Suppressor macrophage treated with lipopolysaccharide for 4 hours (primary cell): ENCODE measurements at places on chromosomes 12 and 14.
A peak's percentile ranks its signal among the peaks of the same experiment; 100 is the strongest.

DNA sequence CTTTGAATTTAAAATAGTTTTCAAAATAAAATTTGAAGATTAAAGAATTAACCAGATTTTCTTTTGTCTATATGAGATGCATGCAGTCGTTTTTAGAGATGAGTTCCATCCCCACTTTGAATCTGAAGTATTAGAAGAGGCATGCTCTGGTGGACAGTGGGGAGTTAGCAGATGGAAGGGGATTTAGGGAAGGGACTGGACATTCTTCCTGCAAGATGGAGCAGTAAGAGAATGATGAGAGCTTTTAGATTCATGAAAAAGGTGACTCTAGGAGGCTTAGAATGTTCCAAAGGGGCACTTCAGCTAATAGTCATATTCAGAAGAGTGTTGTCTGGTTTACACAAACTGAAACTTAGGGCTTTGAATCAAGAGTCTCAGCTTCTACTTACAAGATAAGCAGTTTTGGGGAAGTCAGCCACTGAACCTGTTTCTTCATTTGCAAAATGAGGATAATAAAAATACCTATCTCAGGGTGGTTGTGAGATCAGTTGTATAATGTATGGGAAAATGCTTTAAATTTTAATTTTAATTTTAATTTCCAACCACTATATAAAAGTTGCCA lies 3.7 kb downstream of the ZBTB1 start:
- no peak for DNase-seq

- DNase-seq, result no peak
Observed at GRCh38 chr12:132147423-132148367, 3.4 kb downstream of the NOC4L start.

GRCh38 chr12:120534203-120534702 lies at the start of gene RNF10:
RNF10 (plus strand) TSS chr12:120534356; CDS start chr12:120534812, 456 bp downstream.
- peak; percentile 93 for DNase-seq

GRCh38 chr12:105658389-105658788 lies 327.9 kb downstream of the C12orf75 start:
- no peak for DNase-seq

DNA sequence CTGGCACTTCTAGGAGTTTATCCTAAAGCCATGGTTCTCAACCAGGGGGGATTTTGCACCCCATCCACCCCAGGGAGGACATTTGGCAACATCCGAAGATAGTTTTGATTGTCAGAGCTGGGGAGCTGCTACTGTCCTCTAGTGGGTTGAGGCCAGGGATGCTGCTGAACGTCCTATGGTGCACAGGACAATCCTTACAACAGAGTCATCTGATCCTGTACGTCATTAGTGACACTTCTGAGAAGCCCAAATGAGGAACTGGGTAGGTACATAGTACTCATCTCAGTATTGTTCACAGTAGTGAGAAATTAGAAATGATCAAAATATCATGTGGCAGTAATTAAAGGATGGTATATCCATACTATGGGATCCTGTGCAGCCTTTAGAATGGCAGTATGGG lies 185.1 kb downstream of the CHST11 start:
- peak; percentile 94 for DNase-seq

DNA sequence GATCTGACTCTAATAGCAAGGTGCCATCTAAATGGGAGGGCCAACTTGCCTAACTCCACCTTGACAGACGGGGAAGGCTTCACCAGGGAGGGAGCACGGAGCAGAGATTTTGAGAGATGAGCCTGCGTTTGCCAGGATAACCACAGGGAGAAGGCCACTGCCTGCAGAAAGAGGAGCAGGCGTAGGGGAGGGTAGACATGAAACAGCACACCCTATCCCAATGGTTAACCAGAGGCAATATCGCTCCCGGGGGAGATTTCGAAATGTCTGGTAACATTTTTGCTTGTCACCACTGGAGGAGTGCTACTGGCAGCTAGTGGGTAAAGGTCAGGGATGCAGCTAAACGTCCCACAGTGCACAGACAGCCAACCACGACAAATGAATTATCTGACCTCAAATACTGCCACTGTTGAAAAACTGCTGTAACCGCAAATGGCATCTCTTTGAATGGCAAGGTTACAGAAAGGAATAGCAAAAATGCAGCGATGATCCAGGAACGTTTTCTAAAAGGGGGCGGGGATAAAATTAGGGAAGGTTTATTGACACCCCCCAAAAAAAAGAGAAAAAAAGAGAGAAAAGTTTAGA lies 126.0 kb upstream of the ATF7IP start:
- DNase-seq, result peak; percentile 81

- DNase-seq, result no peak
Observed at GRCh38 chr12:46401662-46402061, 29.1 kb upstream of the SLC38A2 start.

DNA sequence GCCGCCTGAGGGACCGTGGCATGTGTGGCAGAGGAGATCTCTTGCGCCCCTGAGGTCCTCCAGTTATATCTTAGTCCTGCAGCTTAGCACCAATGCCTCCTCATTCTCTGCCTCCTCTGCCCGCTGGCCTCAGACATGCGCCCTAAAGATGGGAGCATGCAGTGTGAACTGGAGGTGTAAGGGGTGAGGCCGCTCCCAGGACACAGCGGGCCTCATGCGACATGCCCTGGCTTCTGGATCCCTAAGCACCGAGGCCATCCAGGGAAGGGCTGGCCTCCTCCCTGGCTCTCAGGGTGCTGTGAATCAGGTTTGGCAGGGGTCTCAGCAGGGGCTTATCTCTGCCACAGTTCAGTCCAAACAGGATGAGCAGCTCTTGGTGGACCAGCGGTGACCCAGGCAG lies 86.9 kb downstream of the CACNA1C start:
- DNase-seq, result no peak

DNA sequence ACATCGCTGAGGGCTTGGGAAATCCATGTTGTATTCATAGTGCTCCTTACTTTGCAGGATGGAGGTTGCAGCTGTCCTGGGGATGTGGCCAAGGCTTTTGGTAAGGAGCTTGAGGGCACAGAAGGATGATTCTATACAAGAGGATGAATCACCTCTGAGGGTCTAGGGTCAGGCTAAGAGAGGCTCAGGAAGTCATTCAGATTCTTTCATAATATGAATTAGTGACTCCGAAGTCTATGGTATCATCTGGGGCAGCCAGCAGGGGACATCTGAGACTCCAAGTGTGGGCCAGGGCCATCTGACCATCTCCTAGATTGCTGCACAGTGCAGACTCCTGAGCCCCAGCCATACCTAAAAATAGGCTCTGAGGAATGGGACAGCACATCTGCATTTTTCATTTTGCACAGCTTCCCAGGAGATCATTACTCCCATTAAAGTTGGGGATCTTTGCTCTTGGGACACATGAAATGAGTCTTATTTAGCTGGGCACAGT lies 4.8 kb downstream of the GMPR2 start:
- no peak for DNase-seq

DNA sequence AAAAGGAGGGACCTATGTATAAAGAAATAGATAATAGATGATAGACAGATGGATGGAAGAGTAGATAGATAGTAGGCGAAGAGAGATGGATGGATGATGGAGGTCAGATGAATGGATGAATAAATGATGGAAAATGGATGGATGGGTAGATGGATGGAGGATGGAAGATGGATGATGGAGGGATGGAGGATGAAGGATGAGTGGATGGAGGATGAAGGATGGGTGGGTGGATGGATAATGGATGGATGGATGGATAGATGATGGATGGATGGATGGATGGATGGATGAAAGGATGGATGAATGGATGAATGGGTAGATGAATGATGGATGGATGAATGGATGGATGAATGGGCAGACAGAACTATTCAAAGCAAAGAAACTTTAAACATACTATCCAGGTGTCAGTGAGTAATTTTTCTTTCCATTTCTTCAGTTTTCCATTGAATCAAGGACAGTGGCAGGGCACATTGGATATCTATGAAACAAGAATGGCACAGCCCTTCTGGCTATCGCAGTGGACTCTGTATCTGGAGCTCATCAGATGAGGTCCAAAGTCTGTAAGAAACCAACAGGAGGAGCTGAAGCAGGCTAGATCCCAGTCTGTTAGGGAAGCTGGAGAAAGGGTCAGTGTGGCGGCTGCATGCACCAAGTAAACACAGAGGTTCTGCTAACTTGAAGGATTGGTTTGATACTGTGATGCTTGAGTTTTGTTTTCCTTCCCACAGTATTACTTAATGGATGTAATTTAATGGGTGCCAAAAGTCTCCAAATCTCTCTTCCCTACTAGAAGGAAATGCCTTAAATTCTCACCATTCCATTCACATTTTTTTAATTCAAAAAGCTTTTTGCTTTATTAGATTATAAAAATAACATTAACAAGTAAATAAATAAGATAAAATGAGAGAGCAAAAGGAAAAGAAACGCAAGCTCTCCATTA lies 18.1 kb upstream of the MED13L start:
- no peak for DNase-seq

- no peak for DNase-seq
Observed at GRCh38 chr12:51871918-51872688, 15.8 kb upstream of the ANKRD33 start.

- no peak for DNase-seq
Observed at GRCh38 chr12:102043928-102044327, 17.9 kb downstream of the WASHC3 start.

DNA sequence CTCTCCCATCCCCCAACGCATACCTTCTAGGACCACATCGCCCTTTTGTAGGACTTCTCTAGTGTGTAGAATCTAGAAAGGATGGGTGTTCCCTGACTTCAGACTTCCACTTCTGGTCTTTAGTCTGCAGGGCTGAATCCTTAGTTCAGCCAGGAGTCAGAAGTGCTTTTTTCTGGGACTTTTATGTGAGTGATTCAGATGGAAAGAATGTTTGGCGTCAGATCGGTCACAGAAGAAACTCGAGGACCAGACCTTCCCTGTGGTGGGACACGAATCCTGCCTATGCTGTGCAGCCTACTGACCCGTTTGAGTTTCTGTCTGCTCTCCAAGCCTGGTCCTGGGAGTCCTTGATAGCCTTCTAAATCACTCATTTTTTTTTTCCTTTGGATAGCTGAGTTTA lies 165.4 kb upstream of the SSTR1 start:
- DNase-seq, result no peak

DNA sequence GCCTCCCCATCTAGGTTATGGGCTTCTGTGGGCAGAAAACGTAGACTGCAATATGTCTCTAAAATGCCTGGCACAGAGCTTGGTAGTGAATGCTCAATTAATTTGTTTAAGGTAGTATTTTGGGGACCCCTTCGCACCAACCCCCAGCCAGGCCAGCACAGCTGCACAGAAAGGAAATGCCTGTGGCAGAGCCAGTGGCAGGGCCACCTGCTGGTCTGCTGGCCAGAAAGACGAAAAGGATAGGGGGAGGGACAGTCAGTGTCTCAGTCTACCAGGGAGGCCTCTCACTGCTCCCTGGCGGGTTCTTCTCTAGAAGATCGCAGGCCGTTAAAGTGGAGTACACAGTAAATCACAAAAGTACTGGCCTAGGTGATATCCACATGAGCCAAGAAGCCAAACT lies 3.5 kb downstream of the RAB15 start:
- no peak for DNase-seq

- DNase-seq, result no peak
Observed at GRCh38 chr14:63701606-63702299, 26.1 kb downstream of the SGPP1 start.

DNA sequence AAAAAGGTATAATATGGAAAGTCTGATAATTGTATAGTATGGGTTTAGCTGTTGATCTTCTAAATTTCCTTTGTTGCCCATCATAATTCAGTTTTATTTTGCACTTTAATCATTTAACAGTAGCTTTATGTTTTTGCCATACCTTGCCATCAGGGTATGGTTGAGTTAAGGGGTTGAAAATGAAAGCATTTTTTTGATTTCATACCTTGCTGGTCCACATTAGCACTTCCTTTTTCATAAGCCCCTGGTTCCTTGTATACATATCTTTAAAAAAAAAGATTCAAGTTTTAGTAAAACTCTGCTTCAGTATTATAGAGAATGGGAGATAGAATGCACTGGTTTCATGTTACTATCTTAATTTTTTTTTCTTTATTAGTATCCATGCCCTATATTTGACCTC lies 71.1 kb downstream of the MIPOL1 start:
- no peak for DNase-seq
